Fibroblast of skin of scalp (primary cell): ENCODE measurements at places on chromosomes 2 and 18.

DNA sequence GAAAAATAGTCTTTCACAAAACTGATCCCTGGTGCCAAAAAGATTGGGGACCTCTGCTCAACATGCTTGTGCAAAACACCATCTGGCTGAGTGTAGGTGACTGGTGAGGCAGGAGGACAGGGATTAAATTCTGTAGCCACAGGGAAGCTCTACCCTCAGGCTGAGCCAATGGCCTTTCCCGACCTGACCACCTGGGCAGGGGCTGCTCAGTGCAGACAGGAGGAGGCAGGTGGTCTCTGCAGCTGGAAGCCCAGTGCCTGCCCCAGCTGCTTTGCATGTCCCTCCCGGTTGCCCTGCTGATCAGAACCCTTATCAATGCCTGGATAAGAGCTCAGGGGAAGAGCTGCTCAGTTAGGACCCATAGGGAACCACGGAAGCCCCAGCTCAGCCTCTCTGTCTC is 235.3 kb downstream of the ANKRD36 start:
- no peak for DNase-seq

DNA sequence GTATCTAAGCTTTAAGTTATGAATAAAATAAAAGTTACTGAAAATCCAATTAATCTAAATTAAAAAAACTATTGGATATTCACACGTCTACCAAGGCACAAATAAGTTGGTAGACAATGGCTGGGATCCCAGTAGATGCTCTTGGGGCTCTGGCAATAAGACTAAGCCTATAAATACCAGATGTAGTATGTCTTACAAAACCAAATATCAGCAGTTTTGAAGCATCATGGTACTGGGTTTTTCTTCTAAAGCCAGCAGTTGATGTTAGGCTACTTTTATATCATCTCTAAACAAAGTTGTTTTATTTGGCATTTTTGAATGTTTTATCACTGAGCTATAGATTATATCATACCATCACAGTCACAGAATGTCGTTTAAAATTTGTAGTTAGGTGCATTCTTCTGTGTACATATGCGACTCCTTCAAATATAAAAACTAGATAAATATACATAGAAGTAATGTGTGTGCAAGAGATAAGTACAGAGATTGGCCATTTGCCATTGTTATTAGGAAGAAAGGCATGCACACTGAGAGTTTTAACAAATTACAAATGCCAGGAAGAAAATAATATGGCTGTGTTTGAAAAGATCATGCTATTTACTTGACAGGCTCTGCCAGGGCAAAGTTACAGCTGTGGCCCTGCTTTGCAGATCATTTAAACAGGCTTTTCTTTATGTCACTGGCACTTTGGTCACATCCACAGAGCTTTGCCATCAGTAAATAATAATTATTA is 21.6 kb upstream of the TMEM17 start:
- DNase-seq: no peak

DNA sequence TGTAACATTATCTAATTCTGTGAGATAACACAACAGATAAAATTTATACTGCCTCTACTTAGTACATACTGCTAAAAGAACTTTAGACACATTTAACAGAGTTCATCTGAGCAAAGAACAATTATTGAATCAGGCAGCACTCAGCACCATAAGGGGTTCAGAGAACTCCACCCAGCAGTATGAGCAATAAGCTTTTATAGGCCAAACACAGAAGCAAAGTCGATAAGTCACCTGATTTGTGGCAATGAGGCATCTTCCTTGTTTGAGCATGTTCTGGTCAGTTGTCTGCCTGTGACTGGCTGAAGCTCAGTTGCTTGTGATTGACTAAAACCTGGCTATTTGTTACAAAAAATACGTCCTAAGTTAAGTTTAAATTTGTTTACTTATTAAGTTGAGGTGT is 746.1 kb upstream of the DDX18 start:
- no peak for DNase-seq

DNA sequence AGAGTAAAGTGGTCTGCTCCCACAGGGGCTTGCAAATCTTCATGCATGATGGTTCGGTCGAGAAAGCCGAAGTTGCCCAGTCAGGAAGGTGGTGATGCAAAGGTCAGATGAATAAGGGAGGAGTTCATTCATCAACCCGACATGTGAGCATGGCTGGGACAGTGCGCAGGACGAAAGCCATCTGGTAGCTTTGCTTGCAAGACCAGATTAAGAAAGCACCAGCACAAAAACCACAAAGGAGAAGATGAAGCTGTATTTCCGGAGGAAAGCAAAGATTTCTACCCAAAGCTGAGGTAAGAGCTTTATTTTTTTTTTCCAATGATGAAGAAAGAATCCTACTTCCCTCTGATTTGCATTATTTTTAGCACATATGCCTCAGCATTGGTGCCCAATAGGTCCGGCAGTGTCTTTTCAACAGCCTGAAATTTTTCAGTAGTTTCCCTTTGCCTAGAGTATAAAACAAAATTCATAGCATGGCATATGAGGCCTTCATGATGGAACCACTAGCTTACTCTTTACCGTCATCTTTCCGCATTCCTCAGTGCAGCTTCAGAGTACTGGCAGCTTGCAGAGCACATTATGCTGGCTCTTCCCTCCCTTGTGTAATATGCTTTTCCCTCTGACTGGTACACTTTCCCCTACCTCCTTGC is 112.0 kb upstream of the THOC1 start:
- DNase-seq: no peak

DNA sequence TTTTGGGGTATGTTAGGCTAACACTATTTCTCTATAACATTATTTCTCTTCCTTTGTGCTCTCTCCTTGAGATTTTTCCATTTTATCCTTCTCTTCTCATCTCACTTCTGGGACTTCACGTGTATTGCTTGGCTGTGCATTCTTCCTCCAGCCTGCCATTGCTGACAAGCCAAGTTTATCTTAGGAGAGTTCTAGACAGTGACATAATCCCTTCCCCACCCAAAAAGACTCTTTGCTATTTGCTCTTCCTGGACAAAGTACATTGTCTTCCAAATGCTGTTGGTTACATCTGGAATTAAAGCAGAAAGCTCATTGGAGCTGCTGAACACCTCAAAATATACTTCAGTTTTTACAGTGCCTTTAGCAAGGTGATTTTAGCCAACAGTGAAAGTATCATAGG is 8.9 kb downstream of the TSPYL6 start:
- peak; percentile 16 for DNase-seq

- no peak for DNase-seq
Measured at GRCh38 chr18:26268454-26268853, 42.2 kb downstream of the TAF4B start.

DNA sequence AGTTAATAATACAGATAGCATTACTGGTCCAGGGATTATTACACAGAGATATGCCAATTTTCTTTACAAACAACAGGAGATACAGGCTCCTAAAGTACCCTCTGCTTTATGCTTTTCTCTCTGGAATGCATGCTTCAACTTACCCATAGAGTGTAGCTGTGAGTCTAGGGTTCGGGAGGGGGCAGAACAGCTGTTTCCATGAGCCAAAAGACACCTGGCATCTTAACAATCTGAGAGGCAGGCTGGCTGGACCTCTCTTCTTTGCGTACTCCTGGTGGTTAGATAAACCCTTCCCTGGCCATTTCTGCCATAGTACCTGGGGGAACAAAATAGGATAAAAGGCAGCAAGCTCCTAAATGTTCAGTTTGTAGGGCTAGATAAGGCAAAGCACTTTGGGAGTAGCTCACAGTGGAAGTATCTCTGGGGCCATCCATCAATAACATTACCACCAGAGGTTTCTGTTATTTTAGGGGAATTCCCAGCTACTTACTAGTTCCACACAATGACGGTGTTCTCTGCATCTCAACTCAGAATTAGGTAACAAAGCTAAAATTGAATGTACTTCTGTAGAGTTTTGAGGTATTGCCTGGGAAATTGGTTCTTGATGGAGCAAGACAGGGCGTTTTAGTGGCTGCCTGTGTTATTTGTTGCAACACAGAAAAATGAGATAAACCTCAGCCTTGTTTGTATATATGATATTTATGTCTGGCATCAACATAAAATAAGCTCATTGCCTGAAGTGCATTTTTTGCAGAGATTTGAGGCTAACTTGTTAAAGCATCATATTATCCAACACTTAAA is 6.2 kb upstream of the CCDC85A start:
- DNase-seq: no peak

GRCh38 chr2:239173301-239173700 is 227.5 kb downstream of the HDAC4 start:
- no peak for DNase-seq

- peak; percentile 70 for DNase-seq
Measured at GRCh38 chr18:7221424-7222155, 9.3 kb upstream of the LRRC30 start.

GRCh38 chr2:230010501-230010900 is 58.2 kb downstream of the SLC16A14 start:
- DNase-seq: no peak

DNA sequence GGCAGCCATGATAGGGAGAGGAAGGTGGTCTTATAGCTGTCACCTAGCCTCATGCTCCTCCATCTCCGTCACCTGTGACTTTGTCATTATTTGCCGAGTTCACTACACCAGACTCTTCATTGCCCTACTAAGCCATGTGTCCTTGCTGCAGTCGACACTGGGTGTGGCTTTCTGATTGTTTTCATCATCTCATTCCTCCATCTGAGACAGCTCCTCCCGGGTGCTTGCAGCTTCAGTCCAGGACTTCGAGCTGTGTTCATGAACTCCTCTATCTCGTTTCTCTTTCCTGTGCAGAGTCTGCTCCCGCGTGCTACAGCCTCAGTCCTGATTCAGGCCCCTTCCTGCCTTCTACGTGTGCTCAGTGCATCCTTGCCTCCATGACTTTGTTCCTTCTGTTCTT is 295.1 kb upstream of the TNP1 start:
- DNase-seq: no peak

DNA sequence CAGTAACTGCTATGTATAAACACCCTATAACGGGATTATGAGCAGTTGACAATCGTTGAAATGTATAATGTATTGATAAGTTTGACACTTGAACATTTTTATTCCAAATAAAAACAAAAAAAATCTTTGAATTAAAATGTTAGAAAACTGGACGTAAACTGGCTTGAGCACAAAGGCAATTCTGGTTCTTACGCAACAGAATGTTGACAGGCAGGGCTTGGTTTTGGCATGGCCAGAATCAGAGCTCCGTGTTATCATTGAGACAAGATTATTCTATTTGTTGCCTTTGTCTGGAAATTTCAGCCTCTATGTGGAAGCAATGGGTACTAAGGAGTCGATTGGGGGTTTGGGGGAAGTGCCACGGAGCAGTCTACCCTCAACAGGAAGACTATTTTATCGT is 1028.6 kb upstream of the ZEB2 start:
- no peak for DNase-seq

DNA sequence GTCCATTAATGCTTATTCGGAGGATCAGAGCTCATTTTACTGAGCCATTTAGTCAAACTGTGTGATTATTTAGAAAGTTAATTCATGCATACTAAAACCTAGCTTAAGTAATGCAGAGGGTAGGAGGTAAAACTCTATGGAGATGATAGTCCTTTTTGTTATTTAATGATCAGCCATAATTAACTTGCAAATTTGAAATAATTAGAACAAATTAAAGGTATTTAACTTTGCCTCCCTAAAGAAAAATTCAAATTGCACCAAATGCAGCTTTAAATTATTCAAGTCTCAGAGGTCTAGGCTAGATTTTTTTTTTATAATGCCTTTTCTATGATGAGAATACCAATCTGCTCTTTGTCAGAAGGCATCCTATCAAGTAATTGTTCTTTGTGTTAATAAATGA is 310.9 kb downstream of the KIAA1328 start:
- DNase-seq: no peak

- DNase-seq: peak; percentile 70
Measured at GRCh38 chr2:85826990-85827878, 61.6 kb downstream of the ST3GAL5 start.

DNA sequence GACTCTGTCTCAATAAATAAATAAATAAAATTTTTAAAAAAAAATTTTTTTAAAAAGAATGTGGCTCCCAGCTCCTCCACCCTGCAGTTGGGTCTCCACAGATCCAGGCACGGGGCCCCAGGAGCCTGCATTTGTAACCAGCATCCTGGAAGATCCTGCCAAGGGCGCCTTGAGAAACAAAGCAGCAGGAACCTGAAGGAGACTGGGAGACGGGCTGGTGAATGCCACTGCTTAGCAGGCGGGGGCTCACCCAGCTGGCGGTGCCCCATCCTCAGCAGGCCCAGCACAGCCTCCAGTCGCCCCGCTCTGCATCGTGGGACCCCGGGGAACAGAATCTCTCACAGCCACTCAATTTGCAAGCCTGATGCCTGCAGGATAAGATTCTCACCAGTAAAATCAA is 187.5 kb upstream of the SALL3 start:
- no peak for DNase-seq

DNA sequence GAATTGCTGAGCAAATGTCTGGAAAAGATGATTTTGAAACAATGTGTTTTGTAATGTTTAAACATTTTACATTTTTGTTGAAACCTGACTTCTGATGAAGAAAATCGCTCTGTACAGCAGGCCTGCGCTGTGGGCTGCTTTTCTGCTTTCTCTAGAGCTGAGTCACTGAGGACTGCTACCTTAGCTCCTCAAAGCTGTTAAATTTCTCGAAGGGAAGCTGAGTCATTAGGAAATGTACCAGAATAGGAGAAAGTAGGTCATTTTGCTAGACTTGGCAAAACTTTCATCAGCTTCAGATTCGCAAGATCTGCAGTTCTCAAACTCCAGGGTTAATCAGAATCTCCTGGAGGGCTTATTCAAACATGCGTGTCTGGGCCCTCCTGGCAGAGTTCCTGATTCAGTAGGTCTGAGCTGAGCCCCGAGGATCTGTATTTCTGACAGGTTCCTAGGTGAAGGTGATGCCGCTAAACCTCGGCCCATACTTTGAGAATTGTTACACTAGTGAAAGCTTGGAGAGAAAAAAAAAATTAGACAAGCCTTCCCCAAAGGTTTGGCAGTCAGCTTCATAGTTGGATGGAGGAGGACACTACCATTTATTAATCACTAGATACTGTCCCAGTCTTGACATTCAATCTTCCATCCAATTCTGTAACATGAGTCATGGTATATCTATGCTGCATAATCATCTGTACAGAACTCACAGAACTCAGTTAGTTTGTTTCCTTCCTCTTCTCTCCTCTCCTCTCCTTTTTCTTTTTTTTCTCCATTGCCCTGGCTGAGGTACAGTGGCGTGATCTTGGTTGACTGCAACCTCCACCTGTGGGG is 297.6 kb downstream of the PARD3B start:
- DNase-seq: peak; percentile 92

DNA sequence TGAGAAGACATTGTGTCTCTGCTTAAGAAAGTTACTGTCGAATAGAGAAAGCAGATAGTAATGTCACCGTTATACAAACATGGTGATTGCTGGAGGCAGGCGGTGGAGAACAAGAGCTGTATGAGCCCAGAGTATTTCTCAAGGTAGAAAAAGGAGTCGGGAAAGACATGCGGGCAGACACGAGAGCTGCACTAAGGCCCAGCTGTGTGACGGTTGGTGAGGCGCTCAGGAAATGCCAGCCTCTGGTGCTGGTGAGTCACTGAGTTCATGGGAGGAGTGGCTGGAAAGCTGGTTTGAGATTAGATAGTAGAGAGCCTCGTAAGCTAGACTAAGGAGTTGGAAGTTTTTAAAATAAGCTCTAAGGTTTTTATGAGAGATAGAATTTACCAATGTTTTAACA is 390.9 kb upstream of the TRIB2 start:
- peak; percentile 63 for DNase-seq
